ENCODE measurements at places on chromosomes 5 and 9. TPM values are rescaled to one million over a fixed set of nuclear protein-coding genes. Genes with fewer than 3 reads are reported as not detected.

The CD14 gene
- total RNA-seq = 3.2 TPM

The THBS4 gene
- not detected for total RNA-seq

The PCDH1 gene
- 196 TPM for total RNA-seq

The BHMT gene
- total RNA-seq = not detected

The LPAR1 gene
- 0.32 TPM for total RNA-seq

The TLE1 gene
- 32.2 TPM for total RNA-seq

The GLRA1 gene
- not detected for total RNA-seq

The PCA3 gene
- under 0.01 TPM for total RNA-seq

The ZNF367 gene
- 9.6 TPM for total RNA-seq

The PAM gene
- total RNA-seq = 356 TPM

The GABRP gene
- total RNA-seq = 0.49 TPM

The C5orf34 gene
- 3.9 TPM for total RNA-seq

The FOXD4L5 gene
- under 0.01 TPM for total RNA-seq

The PPP2R2B gene
- total RNA-seq = not detected

All from bladder microvascular endothelial cell (primary cell).